ENCODE measurements at places on chromosomes 6 and 20.

- DNase-seq: no peak
Observed at GRCh38 chr6:157045831-157046454, 268.8 kb downstream of the ARID1B start.

DNA sequence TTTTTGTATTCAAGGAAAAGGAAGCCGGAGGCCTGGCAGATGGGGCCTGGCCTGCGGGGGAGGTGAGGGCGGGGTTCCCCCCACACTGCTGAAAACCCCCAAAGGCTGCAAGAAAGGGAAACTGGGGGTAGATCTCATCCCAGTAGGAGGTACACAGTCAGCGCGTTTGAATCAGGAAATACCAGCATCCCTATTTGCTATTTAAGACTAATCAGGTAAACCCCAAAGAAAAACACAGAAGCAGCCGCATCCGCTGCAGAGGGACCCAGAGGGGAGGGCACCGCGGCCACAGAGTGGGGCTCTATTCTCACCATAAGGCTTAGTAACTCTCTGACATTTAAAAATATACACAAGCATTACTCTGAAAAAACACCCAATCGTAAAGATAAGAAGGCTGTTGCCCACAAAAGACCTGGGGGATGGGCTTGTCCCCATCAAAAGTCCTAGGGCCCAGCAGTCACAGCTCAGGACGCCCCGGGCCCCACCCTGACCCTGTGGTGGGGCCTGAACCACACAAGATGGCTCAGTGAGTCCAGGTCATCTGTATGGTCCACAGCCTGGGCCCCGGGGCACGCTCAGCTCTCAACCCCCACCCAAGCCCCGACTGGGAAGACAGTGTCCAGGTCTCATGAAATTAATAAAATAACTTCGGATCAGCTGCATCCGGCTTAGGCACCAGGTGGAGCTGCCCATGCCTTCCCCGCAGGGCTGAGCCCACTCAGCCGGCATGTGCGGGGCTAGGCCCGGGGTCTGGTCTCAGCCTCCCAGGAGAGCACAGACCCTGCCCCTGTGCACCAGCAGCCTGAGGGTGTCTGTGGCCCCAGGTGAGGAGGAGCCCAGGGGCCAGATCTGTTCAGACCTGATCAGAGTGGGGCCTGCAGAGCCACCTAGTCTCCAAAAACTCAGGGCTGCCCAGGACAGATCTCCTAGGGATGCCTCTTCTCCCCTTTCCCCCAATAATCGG, 31.0 kb downstream of the KCNQ2 start:
- no peak for DNase-seq

GRCh38 chr20:610130-611046, at the start of gene TCF15:
TCF15 (minus strand) TSS chr20:610309; CDS start chr20:610237, 72 bp downstream.
- DNase-seq: no peak

GRCh38 chr6:30570740-30571074, 535 bp upstream of the ABCF1 start:
- DNase-seq: no peak

DNA sequence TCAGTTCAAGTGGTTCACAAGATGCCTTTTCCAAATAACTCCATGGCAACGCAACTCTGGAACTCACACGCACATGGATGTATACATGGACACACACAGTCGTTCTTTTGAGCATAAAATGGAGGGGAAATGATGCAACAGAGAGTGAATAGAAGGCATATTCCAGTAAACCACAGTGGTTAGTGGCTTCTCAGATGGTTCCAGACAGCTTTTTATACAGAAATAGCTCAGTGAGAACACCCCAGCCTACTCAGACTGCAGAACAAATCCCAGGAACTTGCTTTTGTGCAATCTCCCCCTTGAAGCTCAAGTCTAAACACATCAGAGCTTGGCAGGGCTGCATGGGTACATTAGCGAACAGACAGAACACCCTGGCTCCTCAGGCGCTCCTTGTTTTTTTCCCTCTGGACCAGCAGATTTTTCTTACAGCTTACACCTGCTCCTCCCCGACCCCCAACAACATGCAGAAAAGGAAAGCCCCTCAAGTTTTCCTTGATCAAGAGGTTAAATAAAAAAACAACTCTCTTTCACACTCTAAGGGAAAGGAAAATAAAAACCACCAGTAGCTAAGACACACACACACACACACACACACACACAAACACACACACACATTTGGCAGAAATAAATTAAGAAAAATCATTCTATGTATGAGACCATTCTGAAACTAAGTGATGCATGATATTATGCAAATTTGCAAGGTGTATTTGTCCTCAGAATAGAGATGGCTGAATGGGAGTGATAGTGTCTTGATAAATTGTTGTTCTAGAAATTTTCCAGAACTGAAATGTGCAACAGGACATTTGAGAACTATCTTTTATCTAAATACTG, 51.2 kb upstream of the RANBP9 start:
- DNase-seq: no peak

- DNase-seq: no peak
Observed at GRCh38 chr6:11972806-11973205, 39.3 kb upstream of the HIVEP1 start.

DNA sequence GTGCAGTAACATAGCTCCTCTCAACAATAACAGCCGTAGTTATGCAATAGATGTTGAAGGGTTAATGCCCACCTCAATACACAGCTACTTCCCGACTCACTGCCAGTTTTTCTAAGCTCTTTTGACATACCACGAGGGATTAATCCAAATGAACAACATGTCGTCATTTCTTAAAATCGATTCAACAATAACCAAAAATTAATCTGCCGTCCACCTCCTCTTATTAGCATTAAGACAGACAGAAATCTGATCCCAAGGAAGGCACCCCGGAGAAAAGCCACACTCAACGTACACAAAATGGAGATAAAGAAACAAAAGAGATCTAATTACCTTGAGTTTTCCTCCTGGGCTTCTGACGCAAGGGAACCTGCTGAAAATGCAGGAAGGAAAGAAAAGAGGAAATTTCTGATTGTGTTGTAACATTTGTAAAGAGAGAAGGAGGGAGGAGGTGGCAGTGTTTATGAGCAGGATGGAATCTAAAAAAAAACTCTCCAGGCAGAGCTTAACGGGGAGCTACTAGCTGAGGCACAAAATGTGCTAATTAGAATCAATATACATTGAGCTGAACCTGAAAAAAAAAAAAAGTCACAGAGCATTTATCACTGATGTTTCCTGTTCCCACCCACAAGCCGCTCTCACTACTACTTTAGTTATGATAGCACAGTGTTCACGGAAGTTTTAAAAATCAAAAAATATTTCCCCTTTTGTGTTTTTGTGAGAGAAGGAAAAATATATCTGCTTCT, 109.3 kb downstream of the IPCEF1 start:
- no peak for DNase-seq

DNA sequence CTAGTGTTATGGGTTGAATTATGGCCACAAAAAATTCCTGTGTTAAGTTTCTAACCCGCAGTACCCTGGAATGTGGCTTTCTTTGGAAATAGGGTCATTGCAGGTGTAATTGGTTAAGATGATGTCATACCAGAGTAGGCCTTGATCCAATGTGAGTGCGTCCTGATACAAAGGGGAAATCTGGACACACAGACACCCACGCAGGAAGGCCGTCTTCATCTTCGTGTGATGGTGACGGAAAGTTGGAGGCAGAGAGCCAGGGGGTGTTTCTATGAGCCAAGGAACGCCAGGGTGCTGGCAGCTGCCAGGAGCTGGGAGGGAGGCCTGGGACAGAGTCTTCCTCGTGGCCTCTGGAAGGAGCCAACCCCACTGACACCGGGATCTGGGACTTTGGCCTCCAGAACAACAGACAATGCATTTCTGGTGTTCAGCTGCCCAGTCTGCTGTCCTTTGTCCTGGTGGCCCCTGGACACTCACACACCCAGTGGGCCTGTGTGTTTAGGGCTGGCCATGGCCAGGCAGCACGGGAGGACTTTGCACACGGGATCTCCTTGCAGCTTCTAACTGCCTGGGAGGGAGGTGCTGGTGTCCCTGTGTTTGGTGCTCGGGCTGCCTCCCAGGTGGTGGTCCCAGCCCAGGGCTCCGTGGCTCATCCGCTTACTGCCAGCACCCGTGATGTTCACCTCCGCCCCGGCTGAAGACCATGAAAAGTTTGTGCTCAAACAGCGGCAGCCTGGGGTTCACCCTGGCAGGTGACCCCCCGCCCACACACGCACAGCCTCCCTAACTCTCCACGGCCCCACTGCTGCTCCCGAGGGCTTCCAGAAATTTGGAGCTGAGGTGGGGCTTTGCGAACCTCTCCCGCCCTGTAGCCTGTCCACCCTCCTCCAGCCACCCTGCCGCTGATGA, 53.4 kb upstream of the GATA5 start:
- no peak for DNase-seq
